ENCODE measurements at places on chromosomes 12 and 14.

DNA sequence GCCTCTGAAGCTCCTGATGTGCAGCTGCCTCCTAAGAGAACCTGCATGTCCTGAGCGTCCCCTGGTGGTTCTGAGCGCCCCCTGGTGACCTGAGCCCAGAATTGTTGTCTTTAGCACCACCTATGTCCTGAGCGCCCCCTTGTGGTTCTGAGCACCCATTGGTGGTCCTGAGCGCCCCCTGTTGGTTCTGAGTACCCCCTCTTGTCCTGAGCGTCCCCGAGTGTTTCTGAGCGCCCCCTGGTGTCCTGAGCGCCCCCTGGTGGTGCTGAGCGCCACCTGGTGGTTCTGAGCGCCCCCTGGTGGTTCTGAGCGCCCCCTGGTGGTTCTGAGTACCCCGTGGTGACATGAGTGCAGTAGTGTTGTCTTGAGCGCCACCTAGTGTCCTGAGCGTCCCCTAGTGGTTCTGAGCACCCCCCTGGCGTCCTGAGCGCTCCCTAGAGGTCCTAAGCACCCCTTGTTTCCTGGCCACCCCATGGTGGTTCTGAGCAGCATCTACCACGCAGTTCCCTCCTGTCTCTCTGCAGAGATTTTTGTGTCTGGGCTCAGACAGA lies 782.5 kb downstream of the TMEM121 start:
- DNase-seq, result peak; percentile 98

- DNase-seq, result no peak
Observed at GRCh38 chr14:60632777-60633176, 16.5 kb downstream of the SIX1 start.

DNA sequence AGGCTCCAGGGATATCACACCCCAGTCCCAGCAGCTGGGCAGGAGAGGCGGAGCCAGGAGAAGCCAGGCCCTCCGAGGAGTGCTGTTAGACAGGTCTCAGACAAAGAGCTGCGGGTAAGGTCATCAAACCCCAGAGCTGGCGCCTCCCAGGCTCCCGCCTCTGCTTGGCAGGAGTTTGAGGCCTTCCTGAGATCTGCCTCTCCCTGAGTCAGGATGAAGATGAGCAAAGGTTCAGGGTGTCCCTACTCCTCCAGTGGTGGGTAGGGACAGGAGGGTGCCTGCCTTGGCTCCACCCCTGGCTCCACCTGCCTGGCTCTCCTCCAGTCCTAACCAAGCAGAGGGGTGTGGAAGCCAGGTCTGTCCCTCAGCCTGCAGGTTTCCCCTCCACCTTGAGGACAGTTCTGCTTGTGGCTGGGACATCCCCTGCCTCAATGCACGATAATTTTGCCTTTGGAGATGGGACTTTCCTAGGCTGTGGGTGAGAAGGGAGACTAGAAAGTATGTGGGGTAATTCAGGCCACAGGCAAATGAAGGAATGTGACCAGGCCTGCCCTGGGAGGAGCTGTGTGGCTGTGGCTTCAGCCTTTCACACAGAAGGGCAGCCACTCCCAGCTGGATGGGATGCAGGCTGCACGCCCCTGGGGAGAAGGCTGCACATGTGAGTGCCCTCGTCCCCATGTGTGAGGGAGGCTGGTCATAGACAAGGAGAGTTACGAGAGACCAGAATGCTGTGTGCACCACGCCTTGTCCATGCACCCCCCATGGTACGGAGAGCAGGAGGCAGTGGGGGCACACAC lies 2.2 kb downstream of the PLEKHG6 start:
- no peak for DNase-seq

DNA sequence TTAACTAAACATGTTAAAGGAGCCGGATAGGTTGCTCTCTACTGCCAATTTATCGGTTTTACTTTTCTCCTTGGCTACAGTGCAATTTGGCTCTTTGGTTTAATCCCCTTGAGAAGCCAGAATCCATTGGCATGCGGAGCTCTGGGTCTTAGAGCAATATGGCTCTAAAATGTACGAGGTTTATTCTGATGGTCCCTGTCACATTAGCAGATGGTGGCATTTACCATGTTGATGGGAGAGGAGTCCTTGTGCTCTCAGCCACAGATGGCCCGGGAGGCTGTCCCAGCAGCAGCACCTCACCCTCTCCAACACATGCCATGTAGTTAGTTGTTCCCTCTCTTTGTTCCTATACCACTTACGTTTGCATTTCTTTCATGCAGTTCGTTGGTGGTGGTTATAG lies 179.7 kb downstream of the RGS6 start:
- no peak for DNase-seq

GRCh38 chr14:91067186-91067585 lies 6.7 kb upstream of the RPS6KA5 start:
- DNase-seq, result no peak

GRCh38 chr14:46197856-46198255 lies 453.7 kb downstream of the RPL10L start:
- no peak for DNase-seq

GRCh38 chr12:65685514-65685913 lies 138.8 kb upstream of the HMGA2 start:
- DNase-seq, result no peak
